Vagina (tissue), 2 donors: ENCODE measurements at places on chromosomes 3 and 15.

DNA sequence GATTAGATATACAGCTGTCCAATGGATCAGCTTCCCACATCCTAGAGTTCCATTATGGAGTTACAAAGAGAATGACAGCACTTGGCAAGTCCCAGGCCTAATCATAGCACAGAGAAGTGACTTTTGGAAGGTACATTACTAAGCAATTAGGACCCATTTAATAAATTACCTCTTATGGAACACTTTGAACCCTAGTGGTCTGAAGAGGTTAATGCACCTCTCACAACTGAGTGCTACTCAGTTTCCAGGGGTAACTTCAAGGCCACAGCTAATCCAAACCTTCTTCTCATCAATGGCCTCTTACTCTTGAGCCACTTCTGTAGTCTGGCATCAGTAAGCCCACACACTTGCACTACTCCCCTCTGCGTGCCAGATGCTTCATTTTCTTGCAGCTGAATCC lies 34.9 kb upstream of the MEIS2 start:
- no peak overlapping the region for H3K4me3 ChIP-seq
- no peak for DNase-seq
- no peak overlapping the region for H3K27ac ChIP-seq
- no peaks in the 10 kb centered on the region for H3K4me1 ChIP-seq
- H3K27me3 ChIP-seq: no peaks in the 10 kb centered on the region

- H3K27ac ChIP-seq: peak within 1 kb of the TSS; percentile 64
- no peak for DNase-seq
- no peaks in the 10 kb centered on the region for H3K27me3 ChIP-seq
- peak within 1 kb of the TSS; percentile 36 for H3K4me3 ChIP-seq
- peaks cover 20% of the 10 kb centered on the region for H3K4me1 ChIP-seq
These were observed at the start of gene MESP2 for GRCh38 chr15:89776274-89777072. TSS of gene MESP2 (plus strand) at chr15:89776332. CDS start at chr15:89776358, 26 bp downstream.

- no peaks in the 10 kb centered on the region for H3K4me1 ChIP-seq
- H3K4me3 ChIP-seq: no peak overlapping the region
- no peak for DNase-seq
These were observed 49.4 kb downstream of the DPH6 start for GRCh38 chr15:35496585-35496984.

DNA sequence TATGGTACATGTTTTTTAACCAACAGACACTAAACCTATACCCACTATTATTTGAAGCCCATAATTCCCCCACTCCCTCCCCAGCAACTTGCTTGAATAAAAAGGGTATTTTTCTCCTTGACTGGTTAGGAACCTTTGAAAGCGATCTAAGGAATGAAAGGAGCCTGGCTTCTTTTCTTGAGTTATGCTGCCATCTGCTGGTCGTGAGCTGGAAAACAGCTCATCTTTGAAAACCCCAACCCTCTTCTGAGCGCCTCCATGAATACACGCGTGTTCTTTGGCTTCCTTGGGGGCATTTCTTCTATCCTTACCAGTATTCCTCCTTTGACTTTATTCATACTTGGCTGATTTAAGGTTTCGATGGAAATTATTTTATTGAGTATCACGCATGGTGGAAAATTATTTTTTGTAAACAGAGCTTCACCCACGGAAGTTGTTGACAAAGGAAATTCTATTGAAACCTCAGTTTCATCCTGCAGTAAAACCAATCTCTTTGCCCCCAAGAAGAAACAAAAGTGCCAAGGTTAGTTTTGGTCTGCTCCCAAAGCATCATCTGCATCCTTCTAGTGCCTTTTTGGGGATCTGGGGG lies 171.6 kb downstream of the SV2B start:
- no peaks in the 10 kb centered on the region for H3K4me1 ChIP-seq
- H3K36me3 ChIP-seq: no peaks in the 10 kb centered on the region
- H3K27ac ChIP-seq: no peak overlapping the region
- no peaks in the 10 kb centered on the region for H3K27me3 ChIP-seq
- no peak overlapping the region for H3K4me3 ChIP-seq

DNA sequence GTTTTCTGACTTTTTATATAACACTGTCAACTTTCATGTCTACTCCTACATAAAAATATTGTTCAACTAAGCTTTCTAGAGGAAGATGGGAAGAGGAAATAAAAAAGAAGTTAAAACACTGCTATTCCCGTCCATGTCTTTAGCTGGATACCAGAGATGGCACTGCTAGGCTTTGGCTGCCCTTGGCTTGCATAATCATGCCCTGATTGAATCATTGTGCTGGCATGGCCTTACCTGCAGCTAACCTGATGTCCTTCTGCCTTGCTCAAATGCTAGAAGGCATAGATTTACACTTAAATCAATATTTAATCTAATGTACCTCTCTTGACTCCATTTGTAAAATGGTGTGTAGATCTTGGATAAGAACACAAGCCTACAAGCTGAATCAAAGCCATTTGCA lies 539.7 kb upstream of the IL12A start:
- H3K27me3 ChIP-seq: no peaks in the 10 kb centered on the region
- no peak for DNase-seq
- no peaks in the 10 kb centered on the region for H3K36me3 ChIP-seq
- H3K27ac ChIP-seq: no peak overlapping the region
- H3K4me3 ChIP-seq: no peak overlapping the region
- no peaks in the 10 kb centered on the region for H3K4me1 ChIP-seq

DNA sequence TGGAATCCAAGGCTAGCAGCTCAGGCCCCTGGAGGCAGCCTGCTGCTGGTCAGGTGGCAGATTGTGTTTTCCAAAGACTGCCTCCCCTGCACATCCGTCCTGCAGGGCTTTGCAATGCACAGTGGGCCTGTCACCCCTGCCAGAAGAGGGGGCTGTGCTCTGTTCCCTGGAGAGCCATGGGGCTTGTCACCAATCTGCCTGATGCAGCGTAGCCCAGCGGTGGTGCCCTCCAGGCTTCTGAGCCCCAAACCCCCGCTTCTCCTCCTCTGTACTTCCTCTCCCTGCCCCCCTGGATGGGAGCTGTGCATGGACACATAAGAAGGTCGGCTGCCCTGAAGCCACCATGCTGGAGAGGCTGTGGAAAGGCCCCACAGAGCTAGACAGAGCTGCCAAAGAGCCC lies 10.0 kb upstream of the PLXNA1 start:
- H3K36me3 ChIP-seq: no peaks in the 10 kb centered on the region
- DNase-seq: no peak
- H3K4me1 ChIP-seq: no peaks in the 10 kb centered on the region
- no peak overlapping the region for H3K4me3 ChIP-seq
- H3K27ac ChIP-seq: no peak overlapping the region

DNA sequence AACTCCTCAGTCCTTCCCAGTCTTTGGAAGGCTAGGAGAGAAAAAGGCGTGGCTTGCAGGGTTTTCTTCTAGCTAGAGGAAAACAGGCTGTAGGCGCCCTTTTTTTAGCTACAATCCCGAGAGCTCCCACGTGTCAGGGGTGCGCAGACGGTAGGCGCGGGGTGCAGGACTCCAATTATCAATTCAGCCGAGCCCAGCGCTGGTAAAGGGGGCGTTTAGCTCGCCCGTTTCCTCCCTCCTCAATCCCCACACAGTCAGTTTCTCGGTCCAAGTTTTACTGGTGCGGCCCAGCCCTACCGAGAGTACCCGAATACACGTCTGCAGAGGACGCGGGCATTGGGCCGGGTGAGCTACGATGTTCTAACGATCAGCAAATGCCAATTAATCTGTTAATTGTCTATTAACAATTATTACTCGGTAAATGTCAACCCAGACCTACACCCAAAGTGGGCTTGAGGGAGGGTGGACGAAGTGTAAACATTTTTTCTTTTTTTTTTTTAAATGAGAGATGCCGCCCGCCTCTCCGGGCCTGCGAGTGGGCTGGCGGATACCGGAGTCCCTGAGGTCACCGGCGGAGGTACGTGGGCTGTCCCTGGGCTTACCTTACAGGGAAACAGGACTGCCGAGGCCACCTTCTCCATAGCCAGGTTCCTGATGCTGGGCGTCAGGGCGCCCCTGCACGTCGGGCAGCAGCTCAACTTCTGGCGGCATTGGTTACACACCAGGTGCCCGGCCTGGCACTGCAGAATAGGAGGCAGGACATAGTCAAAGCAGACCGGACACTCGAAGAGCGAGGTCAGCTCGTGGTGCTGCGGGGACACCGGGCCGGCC lies 923 bp downstream of the SIAH2 start:
- H3K36me3 ChIP-seq: no peaks in the 10 kb centered on the region
- H3K27ac ChIP-seq: peak overlapping the region; percentile 99
- peak overlapping the region; percentile 77 for H3K4me3 ChIP-seq
- H3K27me3 ChIP-seq: no peaks in the 10 kb centered on the region
- DNase-seq: no peak
- H3K4me1 ChIP-seq: peaks cover 54% of the 10 kb centered on the region

DNA sequence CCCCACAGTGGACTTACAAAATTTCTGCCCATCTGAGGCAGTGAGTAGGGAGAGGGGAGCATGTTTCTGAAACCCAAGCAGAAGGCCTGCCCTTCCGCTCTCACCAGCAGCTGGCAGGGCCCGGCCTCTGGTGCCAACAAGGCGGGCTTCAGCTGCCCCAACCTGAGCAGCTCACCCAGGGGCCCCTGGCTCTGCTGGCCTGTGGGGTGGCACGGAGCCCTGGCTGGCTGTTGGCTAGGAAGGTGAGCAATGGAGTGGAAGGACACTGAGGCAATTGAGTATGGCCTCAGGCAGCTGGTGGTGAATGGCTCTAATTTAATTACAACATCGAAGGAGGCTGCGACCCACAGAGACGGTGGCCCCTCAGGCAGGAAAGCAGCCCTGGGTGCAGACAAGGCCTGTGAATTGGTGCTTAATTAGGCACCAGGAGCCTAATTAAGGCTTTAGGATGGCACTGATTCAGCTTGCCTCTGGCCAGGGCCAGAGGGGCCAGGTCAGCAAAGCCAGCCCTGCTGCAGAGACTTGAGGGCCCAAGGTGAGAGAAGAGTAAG lies 60.9 kb downstream of the ST8SIA2 start:
- no peaks in the 10 kb centered on the region for H3K27me3 ChIP-seq
- no peaks in the 10 kb centered on the region for H3K4me1 ChIP-seq
- H3K36me3 ChIP-seq: no peaks in the 10 kb centered on the region
- H3K4me3 ChIP-seq: no peak overlapping the region

GRCh38 chr15:93158097-93158900 lies 69.3 kb upstream of the RGMA start:
- no peak overlapping the region for H3K27ac ChIP-seq
- H3K36me3 ChIP-seq: no peaks in the 10 kb centered on the region
- H3K4me3 ChIP-seq: no peak overlapping the region
- no peak for DNase-seq
- H3K27me3 ChIP-seq: no peaks in the 10 kb centered on the region

DNA sequence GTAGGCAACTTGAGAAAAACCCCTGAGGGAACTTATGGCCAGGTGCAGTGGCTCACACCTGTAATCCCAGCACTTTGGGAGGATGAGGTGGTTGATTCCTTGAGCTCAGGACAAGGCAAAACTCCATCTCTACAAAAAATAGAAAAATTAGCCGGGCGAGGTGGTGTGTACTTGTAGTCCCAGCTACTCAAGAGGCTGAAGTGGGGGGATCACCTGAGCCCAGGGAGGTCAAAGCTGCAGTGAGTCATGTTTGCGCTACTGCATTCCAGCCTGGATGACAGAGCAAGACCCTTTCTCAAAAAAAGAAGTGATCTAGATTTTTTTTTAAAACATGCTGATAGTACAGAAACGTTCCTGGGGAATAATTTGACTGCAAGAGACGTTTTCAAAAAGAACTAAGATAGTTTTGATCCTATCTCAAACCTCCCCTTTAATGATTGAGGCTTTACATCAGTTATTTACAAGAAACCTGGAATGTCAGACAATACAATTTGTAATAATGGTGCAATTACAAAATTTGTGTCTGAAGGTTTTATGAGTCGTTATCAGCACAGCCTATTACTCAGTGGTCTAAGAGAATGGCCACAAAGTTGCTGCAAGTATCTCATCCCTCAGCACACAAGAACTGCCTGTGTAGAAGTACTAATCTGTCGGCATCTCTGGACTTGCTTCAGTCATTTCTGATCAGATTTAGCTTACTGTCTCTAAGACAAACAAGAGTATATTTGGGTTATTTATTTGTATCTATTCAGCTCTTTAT lies 32.2 kb upstream of the KLHL25 start:
- no peaks in the 10 kb centered on the region for H3K36me3 ChIP-seq
- H3K4me1 ChIP-seq: no peaks in the 10 kb centered on the region
- H3K27me3 ChIP-seq: no peaks in the 10 kb centered on the region
- no peak for DNase-seq
- no peak overlapping the region for H3K4me3 ChIP-seq
- H3K27ac ChIP-seq: no peak overlapping the region

GRCh38 chr3:53865732-53866499 lies 16.0 kb downstream of the ACTR8 start:
- no peaks in the 10 kb centered on the region for H3K4me1 ChIP-seq
- H3K27me3 ChIP-seq: no peaks in the 10 kb centered on the region
- no peak overlapping the region for H3K27ac ChIP-seq
- H3K36me3 ChIP-seq: no peaks in the 10 kb centered on the region

DNA sequence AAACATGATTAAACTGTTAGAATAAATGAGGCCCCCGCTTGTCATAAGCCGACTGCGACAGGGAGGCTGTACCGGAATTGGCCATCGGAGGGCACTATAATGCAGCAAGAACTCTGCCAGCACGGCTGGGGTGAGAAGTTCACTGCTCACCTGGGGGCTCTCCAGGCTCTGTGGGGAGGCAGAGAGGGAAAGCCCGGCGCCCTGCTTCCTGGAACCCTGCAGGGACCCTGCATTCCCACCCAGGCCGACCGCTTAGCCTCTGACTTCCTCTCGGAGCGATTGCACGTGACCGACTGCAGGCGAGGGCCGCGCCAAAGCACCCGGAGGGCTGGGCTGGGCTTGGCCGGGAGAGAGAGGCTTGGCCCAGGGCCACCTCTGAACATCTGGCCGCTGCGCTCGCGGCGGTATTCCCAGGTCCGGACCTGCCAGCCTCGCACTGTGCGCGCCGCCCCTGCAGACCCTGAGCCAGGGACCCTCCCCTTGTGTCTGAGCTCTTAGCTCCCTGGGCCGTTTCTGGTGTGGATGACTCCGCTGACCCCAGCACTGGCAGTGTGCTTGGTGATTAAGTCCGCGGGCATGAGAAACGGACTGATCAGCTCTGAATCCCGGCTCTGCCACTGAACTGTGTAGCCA lies 26.2 kb downstream of the DRD3 start:
- H3K4me1 ChIP-seq: no peaks in the 10 kb centered on the region
- no peaks in the 10 kb centered on the region for H3K27me3 ChIP-seq
- H3K27ac ChIP-seq: peak overlapping the region; percentile 22
- no peaks in the 10 kb centered on the region for H3K36me3 ChIP-seq
- H3K4me3 ChIP-seq: peak overlapping the region; percentile 63

DNA sequence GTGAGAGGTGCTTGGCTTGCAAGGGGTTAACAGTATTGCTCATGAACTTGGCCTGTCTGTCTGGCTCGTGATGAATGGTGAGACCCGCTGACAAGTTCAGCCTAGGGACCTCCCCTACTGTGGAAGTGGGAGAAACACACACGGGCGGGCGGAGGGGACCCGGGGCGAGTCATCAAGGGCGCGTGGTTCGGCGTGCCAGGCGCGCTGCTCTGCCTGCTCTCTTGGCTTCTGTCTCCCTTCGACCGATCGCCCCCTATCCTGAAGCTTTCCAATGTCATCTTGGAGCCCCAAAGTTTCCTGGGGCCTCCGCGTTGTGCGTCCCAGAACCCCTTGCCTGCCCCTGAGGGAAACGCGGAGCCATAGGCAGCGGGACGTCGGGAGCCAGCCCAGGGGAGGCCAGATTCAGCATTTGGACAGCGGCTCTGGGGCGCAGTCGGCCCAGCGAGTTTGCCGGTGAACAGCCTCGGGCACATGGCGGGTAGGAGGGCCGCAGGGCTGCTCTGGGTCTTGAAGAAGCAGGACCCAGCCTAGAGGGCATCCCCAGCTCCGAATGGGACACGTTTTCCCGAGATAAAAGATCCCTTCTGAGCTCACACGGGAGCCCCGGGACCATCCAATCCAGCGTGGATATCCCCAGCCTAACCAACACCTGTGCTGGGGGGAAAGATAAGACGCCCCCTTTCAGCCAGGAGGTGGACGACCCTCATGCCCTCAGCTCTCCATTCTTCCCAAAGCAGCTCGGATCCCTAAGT lies 27.0 kb upstream of the POLG start:
- peaks cover 19% of the 10 kb centered on the region for H3K4me1 ChIP-seq
- no peak for DNase-seq
- peaks cover 23% of the 10 kb centered on the region for H3K27me3 ChIP-seq
